GM12892 (cell line): ENCODE measurements at places on chromosomes 7 and 10.

DNA sequence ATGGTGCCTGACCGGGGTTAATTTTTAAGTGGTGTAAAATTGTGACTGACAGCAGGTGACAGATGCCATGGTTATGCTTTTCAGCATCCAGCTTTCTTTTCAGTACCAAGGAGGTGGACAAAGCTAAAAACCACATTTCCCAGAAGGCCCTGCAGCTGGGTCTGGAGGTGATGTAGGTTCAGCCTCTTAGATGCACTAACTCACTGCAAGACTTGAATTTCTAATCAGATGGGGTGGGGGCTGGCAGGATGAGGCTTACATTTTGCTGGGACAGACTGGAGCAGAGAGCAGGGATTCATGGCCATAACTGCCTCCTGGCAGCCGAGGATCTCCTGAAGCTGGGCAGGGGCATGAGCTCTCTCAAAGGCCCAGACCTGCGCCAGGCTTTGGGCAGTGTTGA is 52.4 kb downstream of the PDIA4 start:
- DNase-seq = no peak

GRCh38 chr7:11315666-11316258 is 342.1 kb downstream of the PHF14 start:
- no peak for DNase-seq

DNA sequence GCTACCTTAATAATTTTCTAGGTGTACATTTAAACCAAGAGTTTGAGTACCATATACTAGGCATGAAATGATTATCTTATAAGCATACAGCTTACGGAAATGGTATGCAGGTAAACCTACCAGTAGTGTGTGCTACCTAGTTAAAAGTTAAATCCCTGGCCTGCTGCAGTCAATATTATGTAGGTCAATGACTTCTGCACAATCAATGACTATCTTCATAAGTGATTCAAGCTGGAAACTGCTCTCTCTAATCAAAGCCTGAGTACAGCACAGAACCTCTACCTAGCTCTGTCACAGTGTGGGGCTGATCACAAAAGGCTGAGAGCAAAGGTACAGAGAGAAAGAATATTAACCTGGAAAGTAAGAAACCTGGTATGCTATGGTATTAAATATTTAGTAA is 733.7 kb downstream of the PCDH15 start:
- DNase-seq = no peak

DNA sequence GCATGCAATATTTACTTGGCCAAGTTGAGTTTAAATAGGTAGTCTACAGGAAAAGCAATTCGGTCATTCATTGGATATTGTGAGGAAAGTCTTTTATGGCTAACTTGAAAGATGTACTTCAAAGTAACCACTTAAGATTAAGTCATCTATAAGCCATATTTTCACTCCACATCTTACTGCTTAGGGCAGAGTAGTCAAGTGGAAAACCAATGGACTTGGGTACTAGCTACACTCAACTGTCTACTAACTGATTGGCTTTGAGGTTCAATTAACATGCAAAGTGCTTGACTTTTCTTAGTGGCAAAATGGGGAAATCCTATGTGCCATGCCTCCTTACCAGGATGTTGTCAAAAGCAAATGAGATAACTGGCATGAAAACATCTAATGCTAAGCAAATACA is 51.0 kb downstream of the CAV1 start:
- DNase-seq = no peak

DNA sequence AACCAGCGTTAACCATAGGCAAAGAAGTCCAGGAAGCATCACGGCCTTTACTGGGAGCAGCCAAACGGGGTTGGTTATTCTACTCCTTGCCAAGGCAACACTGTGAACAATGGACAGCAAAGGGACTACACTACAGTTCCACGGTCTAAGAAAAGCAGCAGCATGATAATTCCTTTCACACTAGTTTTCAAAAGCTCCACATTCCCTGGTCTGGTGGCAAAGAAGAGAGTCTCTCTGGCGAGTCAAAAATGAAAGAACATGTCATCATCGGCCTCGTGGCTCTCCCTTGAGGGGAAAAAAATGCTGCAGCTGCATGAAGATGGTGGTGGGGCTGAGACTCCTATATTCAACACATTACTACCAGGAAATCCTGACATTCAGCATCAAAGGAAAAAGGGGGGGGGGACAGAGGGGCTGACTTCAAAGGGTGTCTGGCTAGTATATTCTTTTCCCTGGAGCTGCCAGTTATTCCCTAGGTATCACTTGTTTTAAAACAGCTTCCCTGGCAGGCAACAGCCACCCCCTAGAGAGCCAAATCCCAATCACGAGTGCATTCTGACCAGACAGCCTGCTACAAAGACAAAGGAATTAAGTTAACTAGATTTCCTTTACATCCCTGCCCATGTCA is 49.1 kb downstream of the SLC37A3 start:
- no peak for DNase-seq

- DNase-seq = no peak
Measured at GRCh38 chr7:55690-56248, 136.6 kb upstream of the FAM20C start.

GRCh38 chr7:22853674-22854157 is 31.1 kb upstream of the TOMM7 start:
- no peak for DNase-seq

DNA sequence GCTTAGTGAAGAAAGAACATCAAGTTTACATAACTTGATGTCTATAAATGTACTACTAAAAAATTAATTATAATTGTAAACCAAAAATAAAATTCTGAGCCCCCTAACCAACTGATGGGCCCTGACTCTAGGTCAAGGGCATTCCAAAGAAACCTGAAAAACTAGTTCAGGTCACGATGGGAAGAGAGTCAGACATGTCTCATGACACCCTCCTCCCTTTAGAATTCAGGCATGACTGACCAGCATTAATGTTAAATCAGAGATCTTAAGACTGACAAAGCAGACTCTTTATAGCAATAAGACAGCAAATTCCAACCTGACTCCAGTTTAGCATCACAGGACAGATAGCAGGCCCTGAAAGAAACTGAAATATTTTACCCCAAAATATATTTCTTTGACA is 21.6 kb upstream of the OTUD1 start:
- no peak for DNase-seq

GRCh38 chr10:132475086-132475485 is 62.5 kb upstream of the INPP5A start:
- no peak for DNase-seq
